Activated CD4-positive, alpha-beta T cell treated with anti-CD3 and anti-CD28 coated beads for 36 hours (primary cell): ENCODE measurements at places on chromosomes 2 and 18.

DNA sequence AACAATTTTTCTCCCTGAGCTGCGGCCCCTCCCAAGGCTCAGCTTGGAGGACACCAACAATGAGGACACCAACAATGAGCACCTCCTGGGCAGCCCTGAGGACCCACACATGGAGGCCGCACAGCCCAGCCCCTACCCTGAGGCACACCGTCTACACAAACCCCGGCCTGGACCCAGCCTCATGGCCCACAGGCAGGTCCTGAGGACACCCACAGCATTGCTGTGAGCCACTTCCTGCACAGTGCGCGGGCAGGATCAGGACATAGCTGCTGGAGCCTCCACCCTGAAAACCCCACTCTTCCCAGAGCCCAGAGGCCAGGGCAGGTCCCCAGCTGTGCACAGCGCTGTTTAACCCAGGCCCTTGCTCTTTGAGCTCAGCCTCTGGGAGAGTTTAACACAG is 194.3 kb downstream of the RTP5 start:
- no peak for DNase-seq

GRCh38 chr2:240459401-240460252 is 24.2 kb downstream of the GPC1 start:
- peak; percentile 3 for DNase-seq

GRCh38 chr2:43958397-43959275 is 37.2 kb downstream of the LRPPRC start:
- no peak for DNase-seq

GRCh38 chr18:11146238-11146946 is 3.0 kb downstream of the PIEZO2 start:
- no peak for DNase-seq

DNA sequence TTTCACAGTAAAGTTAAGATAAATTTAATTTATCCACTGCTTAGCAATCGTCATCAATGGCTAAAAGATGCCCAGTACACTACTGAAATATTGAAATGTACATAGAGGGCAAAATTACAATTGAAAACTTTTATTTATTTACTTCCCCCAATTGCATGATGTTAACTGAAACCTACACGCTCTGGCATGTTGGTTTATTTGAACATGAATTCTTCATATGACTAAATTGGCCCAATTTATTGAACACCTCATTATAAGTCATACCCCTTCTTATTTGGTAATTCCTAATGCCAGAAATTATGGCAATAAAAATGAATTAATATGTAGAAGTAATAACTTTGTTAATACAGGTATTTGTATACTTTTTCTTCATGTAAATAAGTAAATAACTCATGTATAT is 183.0 kb upstream of the ZC3H15 start:
- DNase-seq = no peak

GRCh38 chr2:239676716-239677452 is 276.1 kb upstream of the HDAC4 start:
- DNase-seq = no peak

DNA sequence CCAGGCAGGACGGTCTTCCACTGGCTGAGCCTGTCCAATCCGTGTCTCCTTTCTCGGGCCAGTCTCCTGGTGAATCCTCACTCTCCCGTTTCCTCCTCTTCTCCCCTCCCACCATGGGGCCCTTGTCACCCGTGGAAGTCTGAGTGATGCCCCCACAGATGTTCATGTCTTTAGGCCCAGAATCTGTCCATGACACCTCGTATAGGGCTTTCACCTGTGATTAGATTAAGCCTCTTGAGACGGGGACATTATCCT is 193.5 kb downstream of the ZFP36L2 start:
- no peak for DNase-seq

- peak; percentile 20 for DNase-seq
Measured at GRCh38 chr2:165793161-165793778, 777 bp downstream of the GALNT3 start.

- peak; percentile 24 for DNase-seq
Measured at GRCh38 chr2:174335254-174335987, 667 bp downstream of the SP9 start.

DNA sequence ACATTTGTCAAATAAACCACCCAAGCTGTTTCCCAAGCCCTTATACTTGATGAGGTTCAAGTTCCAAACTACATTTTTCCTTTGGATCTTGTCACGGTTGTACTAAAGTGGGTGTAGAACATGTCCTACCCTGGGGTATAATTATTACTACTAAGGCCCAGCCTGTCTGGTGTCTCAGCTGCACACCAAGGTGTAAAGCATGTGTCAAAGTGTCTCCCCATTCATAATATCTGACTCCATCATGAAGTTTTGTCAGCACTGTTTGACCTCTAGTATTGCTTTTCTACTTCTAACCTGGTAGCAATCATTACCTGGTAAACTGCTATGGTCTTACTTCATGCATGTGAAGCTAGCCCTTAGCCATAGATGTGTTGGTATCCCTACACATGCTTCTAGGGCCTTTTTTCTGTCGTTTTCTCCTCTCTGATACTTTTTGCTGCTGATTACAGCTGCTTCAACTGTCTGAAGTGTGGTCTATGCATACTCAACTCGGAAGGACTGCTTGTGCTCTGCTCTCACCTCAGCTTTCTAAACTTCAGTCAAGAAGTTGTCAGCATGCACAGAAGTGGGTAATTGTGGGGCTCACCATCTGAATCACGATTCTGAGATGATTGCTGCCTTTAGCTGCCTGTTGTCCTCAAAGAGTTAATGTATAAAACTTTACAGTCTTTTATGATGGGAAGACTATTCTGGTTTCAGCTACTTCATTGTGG is 445.7 kb upstream of the TRIB2 start:
- peak; percentile 45 for DNase-seq

DNA sequence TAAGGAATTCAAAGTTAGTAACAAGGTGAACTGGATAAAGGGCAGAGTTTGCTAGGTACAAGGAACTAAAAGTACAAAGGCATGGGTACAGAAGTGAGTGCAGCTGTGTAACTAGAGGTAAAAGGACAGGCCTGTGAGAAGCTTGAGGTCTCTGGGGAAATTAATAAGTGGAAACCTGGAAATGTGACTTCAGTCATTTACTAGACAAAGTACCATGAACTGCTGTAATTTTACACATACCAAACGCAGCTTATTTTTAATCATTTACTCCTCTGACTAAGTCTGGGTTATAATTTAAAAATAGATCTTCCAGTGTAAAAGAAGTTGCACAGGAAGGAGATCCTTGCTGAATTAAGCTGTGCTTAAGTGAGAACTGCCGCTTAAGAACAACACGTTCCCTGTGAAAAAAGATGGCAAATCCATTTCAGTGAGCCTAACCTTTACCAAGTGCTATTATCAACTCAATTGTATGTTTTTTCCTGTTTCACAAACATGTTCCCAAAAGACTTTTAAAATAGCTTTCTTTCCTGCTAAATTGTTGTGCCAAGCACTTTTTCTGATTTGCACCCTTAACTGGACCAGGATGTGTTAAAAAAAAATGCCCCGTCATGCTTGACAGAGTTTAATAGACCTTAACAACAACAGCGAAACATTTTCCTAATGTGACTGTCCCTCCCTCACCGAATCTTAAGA is 44.3 kb downstream of the CALCRL start:
- DNase-seq = no peak

DNA sequence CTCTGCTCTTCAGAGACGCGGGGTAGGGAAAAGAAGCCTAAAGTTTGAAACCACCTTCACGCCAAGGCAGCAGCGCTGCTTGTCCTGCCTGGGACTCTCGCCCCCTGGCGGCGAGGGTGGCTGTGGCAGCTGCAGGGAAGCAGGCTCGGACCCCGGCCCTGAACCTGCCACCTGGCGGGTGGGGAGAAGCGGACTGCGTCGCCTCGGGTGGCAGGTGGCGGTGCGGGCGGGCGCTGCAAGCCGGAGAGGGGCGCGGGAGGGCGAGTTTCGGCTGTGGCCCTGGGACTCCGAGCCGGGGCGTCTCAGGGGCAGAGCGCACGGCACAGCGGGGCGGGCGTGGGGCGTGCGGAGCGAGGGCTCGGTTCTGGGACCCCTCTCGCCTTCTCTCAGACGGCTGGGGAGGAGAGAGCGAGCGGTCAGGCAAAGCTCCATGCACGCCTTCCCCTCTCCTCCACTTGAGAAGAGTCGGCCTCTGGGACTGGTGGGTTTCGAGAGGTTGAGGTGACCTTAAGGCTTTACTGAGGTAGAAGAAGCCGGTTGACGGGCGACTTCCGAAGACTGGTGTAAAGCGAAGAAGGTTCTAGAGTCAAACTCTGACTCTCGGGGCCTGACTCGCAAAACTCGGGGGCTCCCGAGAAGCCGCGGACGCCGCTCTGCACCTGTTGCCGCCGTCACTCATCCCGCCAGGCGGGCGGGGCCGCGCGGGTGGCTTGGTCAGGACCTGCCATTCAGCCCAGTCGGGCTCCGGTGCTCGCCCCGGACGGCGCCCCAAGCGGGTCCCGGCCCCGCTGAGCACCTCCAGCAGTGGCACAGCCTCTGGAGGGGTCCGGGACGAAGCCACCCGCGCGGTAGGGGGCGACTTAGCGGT is 1.1 kb upstream of the BOLL start:
- peak; percentile 87 for DNase-seq

DNA sequence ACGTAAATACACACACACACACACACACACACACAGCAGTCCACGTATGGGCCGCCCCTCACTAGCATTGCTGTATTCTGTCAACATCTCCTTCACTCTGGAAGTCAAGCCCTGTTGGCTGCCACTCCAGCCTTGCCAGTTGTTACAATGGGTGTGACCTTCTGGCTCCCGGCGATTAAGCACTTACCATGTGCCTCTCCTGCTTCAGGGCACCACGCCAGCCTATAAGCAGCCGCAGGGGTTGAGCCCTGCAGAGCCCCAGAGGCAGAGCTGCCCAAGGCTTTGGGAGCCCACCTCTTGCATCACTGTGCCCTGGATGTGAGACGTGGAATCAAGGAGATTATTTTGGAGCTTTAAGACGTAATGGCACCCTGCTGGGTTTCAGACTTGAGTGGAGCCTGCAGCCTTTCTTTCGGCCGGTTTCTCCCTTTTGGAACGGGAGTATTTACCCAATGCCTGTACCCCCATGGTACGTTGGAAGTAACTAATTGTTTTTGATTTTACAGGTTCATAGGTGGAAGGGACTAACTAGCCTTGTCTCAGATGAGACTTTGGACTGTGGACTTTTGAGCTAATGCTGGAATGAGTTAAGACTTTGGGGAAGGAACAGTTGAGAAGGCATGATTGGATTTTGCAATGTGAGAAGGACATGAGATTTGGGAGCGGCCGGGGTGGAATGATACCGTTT is 54.5 kb upstream of the ROCK2 start:
- DNase-seq = no peak

- DNase-seq = no peak
Measured at GRCh38 chr2:169493360-169493759, 14.1 kb downstream of the BBS5 start.

DNA sequence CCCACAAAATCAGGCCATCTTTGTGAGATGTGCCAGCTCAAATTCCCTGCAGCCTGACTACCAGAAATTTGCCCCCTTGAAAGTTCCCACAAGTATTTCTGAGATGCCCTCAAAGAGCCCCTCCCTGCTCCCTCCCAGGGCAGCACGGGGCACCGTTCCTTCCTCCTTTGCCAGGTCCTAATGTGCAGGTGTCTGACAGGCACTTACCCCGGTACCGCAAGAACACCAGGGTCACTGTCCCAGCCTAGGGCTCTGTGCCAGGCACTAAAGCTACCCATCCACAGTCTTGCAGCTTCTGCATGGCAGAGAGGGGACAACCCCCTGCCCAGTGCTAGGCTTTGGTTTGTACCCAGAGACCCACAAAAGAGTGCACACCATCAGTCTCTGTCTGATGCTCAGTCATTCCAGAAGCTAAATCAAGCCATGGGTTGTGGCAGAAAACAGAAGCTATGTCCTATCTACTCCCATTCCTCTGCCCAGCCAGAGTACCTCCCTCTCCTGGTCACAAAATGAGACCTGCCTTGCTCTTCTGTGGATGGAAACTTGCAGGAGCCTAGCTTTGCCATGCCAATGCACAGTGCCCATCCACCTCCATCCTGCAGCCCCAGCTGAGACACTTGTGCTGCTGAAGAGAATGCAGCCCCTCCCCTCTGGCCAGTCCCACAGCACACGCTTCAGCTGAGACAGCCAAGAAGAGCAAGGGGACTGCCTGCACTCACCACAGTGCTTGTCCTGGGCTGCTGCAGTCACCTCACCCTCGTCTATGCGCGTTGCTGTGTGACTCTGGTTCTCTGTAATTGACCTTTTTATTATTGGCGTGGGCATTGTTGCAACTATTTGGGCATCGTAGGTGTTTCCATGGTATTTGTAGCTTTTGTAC is 48.7 kb downstream of the INPP5D start:
- no peak for DNase-seq

DNA sequence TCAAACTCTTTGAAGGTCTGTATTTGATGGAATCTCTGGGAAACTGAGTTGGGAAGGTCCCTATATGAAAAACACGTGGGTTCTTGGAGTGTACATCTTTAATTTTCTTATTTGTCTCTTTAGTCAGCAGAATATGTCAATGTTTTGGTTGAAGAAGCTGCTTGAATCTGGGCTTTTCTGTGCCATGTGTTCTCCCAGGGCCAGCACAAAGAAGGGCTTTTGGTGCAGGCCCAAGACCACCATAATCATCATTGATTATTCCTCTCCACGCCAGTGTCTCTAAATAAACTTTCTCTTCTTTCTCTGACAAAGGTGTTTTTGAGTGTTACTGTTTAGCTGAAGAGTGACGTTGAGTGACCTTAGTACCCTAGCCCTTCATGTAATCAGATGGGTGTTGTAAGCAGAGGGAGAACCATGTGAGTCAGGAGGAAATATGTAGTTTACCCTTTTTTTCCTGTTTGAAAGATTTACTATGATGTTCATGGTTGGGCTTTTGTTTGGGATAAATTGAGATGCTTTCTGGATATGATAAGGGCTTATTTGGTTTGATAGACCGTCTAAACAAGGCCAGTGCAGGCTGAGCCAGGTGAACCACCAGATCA is 11.6 kb upstream of the TNP1 start:
- no peak for DNase-seq

DNA sequence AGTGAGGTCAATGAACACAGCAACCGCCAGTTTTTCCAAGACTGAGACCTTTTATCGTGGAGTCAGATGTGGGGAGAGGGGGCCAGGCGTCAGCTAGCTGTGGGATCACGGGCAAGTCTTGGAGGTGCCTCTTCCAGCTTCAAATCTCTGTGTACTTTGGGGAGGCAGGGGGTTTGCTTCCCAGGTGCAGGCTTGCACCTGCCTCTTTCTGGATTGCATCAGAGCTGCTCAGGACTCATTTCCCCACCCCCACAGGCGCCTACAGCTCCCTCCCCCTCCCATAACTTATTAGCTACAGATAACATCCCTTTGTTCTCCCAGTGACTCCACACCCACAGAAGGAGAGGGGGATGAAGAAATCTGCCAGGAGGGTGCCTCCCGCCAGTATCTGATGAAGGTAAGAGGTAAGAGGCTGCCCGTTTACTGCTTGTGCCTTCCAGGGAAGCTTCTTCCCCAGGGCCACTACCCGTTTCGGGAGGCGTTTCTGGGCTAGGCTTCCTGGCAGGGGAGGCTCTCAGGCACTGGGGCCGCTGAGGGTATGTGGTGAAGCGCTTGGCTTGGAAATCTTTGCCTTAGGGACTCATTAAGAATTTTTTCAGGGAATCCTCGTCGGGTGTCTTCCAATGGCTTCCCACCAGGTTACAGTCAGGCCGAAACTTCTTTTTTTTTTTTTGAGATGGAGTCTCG is 18.8 kb upstream of the MRPL33 start:
- no peak for DNase-seq
